Effector memory CD4-positive, alpha-beta T cell (primary cell): ENCODE measurements at places on chromosomes 12 and 14.

DNA sequence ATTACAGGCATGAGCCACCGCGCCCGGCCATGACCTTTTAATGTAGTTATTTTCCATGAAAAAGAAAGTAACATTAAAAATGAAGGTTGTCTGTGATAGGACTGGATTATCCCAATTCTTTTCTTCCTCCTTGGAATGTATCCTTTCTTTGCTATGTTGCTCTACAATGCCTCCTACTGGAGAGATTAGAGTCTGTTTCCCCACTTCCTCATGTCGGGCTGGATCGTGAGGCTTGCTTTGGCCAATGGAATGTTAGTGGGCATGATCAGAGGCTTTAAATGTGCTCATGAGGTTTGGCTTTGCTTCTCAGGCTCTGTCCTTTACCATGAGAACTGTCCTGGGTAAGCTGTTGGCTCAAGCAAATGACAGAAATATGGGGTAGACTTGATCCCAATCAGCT lies 34.7 kb upstream of the SOCS2 start:
- no peak for DNase-seq

- no peak for DNase-seq
These were observed 18.3 kb downstream of the TBX3 start for GRCh38 chr12:114665411-114666260.

- no peak for DNase-seq
These were observed 109.6 kb downstream of the STXBP6 start for GRCh38 chr14:24940213-24940783.

GRCh38 chr12:99055299-99055698 lies 410.2 kb downstream of the APAF1 start:
- DNase-seq: no peak

GRCh38 chr14:33755358-33755757 lies 195.5 kb downstream of the EGLN3 start:
- no peak for DNase-seq
